Erythroblast (primary cell): ENCODE measurements at places on chromosomes 4 and X.

GRCh38 chr4:103306870-103307375 lies 108.8 kb upstream of the CENPE start:
- no peak for DNase-seq

DNA sequence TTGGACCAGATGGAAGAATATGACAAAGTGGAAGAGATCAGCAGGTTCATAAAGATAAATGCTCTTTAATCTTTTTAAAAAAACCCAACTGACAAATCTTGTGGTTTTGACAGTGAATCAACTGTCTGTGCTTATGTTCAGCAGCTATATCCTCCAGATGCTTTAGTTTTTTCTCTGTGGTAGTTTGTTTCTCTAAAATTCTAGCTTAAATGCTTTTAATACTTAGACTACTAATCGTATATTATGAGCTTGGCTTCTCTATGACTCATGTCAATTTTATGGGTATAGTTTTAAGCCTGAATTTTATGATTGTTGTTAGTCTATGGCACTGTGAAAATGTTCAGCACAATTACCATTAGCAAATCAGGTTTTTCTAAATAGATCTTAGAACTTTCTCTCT lies 12.9 kb downstream of the HHIP start:
- no peak for DNase-seq

DNA sequence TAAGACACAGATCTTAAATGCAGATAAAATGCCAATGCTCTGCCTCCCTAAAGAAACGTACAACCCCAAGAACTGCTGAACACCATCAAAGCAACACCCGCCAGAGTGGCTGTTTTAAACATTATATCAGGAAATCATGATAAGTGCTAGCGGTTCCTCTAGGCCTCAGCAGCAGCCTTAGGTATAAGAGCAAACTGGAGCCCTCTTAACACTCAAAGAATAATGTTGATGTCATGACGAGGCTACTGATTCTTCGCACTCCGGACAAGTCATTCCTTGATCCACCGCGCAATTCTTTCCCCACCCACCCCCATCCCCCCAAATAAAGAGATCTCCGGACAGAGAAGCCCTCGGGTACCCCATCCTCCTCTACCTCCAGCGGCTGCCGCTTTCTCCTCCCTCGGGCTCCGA lies 507 bp downstream of the LIN54 start:
- DNase-seq, result peak; percentile 68

DNA sequence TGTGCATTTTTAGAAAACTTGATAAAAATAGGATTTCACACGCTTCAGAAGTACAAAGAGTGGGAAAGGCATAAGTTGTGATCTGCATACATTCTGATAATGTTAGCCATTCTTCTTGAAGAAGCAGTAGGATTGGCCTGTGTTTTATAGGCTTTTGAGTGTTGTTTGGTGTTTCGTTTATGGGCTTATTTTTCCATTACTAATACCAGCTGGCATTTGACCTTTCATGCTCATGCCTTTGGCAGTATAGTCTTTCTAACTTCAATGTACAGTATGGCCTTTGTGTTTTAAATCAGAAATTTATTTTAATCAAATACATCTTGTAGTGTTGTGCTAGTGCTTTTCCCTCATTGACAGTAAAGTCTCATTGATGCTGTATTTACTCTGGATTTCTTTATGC lies 51.5 kb upstream of the SLC4A4 start:
- no peak for DNase-seq

- peak; percentile 50 for DNase-seq
Observed at GRCh38 chr4:127846061-127846460, 34.6 kb upstream of the PLK4 start.
